ENCODE measurements at places on chromosomes 7 and 10. TPM values are rescaled to one million over a fixed set of nuclear protein-coding genes. Genes with fewer than 3 reads are reported as not detected.

DNA sequence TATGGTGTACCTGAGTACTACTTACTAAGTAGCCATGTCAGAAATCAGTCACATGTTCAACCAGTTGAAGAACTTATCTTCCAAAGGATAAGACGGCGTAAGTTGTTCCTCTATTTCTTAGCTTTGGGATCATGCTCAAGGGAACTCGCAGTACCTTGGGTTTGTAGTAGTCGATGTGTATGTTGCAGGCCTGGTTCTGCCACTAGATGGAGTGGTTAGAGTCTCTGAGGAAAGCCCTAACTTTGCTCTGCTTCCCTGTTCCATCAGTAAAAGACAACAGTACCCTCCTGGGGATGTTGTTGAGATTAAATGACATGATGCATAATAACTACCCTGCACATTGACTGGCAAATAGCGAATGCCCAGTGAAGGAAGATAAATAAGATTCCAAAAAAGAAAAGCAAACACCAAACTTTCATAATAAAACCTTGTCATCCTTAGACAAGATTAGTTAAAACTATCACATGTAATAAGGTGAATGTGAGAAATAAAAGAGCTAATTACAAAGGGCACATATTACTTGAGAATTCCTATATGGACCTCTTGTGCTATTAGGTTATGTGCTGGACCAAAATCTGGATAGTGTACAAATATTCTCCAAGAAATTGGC is 165.9 kb downstream of the ABCA13 start:
- no peak for DNase-seq

GRCh38 chr7:107007007-107007891 is 37.3 kb upstream of the PRKAR2B start:
- peak; percentile 99 for DNase-seq

DNA sequence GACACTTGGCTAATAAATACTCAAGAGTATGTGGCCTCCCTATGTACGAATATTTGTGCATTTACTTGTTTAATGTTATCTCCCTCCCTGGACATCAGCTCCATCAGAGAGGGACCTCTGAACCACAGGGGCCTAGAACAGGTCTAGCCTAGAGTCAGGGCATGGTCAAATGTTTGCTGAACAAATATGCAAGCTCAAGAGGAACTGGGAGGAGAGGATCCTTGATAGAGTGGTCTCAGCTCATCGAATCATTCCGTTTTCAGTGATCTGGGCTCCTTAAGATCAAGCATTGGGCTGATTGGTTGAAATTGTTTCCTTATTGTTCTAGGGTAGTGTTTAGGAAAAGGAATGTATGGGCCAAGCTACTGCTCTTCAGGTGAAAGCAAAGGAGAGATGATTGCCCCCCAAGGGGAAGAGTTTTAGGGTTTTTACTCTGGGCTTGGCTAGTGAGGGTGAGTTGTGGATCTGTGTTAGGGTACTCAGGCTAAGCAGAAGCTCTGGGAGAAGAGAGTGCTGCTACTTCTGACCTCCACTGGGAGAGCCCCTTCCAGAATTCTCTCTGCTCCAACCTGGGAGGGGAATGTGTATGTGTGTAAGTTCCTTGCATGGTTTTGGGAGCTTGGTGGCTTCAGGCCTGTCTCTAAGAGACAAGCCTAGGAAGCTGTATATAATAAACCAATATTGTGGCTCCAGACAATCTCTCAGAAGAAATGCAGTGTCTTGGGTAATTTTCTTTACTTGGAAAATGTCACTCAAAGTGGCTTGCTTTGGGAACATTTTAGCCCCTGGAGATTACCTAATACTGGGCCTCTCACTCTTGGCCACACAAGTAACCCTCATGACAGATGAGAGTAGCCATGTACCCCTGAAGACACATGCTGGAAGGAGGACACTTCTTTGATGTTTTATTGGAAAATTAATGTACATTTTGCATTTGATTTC is 110.0 kb downstream of the EMX2 start:
- DNase-seq: no peak

DNA sequence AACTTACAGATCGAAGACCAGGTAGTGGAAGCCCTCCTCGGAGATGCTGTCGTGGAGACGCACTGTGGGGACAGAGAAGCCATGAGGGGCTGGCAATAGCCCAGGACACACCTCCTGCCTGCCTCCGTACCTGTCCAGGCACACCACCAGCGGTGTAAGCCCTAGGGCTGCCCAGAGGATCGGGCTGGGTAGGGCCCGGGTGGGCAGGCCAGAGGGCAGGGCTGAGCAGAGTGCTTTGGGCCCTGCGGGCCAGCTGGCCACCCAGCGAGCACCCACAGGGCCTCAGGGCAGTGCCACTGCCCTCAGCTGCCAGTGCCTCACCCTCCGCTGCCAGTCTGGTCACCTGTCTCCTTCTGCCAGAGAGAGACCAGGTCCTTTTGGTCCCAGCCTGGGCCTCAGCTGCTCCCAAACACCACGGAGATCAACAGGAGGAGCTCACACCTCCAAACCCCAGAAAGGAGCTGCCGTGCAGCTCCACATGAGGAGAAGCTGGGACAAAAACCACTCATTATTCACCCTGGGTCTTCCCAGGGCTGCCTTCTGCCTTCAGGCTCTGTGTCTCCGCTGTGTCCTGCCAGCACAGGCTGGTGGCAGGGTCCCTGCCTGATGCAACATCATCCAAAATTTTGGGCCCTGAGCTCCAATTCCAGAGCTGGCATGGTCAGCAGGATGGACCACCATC is 58.2 kb downstream of the YKT6 start:
- no peak for DNase-seq

C10orf62 gene
- not detected for total RNA-seq

GRCh38 chr7:23570592-23571200 is 26.5 kb upstream of the CCDC126 start:
- DNase-seq: peak; percentile 86

- no peak for DNase-seq
Observed at GRCh38 chr10:44465401-44466115, 80.7 kb upstream of the CXCL12 start.

CLDN4 gene
- 0.63 TPM for total RNA-seq

DNA sequence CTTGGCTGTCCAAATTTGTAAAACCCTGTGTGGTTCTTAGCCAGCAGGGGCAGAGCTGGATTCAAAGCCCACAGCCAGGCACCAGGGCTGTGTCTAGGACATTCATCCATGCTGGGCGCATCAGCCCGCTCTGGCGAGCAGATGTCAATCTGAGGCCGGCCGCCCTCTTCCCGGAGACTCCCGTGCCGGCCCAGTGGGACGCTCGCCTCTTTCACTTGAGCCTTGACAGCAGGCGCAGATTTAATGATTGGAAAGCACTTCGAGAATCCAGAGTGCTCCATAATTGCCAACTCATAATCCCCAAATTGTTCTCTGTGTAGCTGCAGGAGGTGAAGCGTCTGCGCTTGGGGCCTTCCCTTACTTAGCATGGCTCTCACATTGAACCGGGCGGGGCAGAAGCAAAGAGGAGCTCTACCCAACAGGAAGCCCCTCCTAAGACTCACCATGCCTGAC is 36.7 kb downstream of the SLIT1 start:
- DNase-seq: no peak

DNA sequence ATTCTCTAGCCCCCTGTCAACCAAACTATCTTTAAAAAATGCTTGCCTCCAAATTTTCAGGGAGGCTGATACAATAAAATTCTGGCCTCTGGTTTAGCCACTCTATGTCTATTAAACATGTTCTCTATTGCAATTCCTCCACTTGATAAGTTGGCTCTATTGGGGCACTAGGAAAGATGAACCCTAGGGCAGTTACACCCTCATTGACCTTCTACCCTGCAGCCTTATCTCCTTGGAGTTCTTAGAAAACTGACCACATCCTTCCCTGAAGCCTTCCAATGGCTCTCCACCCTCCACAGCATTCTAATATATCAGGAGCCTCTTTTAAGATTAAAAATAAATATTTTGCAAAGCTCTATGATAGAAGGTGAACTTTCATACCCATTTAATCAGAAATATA is 30.6 kb downstream of the SVOPL start:
- no peak for DNase-seq

HMX2 gene
- 0.58 TPM for total RNA-seq

DNA sequence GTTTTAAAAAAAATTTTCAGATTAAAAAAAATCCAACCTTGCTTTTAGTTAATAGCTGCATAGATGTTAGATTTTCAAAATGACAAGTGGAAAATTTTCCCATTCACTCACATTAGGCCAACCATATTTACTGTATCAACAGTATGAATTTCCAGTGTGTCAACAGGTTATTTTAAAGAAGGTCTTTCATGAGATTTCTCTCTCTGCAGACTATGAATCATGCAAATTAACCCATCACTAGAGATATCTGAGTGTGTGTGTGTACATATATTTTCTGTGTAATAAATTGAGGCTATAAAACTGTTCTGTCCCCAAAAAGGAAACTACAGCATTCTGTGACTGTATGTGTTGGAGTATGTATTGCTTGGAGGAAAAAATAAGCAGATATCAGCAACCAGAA is 305.6 kb downstream of the ARL4A start:
- DNase-seq: no peak

DNA sequence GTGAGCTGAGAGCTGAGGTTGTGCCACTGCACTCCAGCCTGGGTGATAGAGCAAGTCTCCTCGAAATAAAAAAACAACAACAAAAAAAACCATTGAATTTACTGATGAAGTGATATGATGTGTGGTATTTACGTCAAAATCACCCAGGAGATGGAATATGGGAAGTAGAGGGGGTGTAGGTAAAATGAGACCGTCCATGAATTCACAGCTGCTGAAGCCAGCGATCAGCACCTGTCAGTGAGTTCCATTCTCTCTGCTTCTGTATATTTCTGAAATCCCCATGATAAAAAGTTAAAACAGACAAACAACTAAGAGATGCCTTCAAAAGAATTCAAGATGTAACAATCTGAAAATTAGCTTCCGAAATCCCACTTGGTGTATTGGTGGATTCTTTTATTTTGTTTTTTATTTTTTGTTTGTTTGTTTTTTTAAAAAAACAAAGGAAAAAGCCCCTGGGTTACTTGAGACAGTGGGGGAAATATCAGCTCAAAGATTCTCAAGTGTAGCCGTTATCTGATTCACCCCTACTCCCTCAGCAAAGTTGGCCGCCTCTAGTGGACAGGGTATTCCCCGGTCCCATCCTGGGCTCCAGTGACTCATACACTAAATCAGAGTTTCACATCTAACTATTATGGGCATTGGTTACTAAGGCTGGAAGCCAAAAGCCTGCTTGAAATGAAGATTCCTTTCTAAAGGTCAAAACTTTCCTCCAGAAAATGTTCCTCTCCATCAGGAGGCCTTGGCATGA is 76.4 kb downstream of the MAP3K8 start:
- DNase-seq: peak; percentile 43

CDNF gene
- 0.85 TPM for total RNA-seq

DNA sequence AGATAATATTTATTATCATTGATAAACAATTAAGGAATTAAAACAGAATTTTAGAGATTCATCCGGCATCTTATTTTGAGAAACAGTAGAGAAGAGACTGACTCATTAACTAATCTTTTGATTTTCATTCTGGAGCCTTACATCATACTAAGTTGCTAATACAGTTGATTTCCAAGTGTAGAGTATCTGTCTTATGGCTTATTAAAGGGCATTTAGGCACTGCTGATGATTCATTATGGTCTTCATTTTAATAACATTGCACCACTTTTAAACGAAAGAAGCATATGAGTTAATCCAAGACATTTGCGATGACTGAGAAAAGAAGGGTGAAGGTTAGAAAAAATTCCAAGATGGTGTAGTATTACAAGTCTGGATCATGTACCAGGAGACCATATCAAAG is 186.0 kb upstream of the CACNA2D1 start:
- no peak for DNase-seq

DNA sequence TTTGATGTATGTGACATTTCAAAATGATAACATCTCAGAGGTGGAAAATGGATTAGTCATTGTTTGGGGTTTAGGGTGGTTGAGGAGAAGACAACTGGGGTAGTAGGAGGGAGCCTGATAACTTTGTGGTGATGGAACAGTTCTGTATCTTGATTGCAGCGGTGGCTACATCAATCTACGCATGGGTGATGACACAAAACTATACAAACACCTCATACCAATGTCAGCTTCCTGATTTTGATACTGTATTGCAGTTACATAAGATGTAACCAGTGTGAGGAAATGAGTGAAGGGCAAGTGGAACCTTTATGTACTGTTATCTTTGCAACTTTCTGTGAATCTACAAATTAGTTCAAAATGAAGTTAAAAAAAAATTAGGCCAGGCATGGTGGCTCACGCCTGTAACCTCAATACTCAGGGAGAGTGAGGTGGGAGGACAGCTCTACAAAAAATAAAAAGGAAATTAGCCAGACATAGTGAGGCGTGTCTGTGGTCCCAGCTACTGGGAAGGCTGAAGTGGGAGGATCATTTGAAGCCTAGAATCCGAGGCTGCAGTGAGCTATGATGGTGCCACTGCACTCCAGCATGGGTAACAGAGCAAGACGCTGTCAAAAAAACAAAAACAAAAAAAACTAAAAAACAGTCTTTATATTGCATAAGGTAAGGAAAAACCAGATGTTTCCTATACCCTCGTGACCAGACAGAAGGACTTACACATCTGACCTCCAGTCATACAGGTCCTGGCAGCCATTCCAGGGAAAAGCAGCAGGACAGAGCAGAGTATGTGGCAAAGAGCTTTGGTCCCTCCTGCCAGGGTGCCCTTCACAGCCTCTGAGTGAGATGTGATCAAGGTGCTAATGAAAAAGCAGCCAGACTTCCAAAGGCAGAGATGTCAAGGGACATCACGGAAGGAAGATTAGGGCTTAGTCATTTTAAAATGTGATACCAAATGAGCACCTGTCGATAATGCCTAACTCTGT is 50.8 kb downstream of the CYTH3 start:
- peak; percentile 59 for DNase-seq

IGFBP3 gene
- 0.22 TPM for total RNA-seq

ZNF425 gene
- total RNA-seq: 0.66 TPM

- no peak for DNase-seq
Observed at GRCh38 chr7:66739953-66740301, 606 bp upstream of the RABGEF1 start.

NPC1L1 gene
- total RNA-seq: 0.02 TPM

All from K562 (cell line).